ENCODE measurements at places on chromosomes 5 and 9. TPM values are rescaled to one million over a fixed set of nuclear protein-coding genes. Genes with fewer than 3 reads are reported as not detected.

DNA sequence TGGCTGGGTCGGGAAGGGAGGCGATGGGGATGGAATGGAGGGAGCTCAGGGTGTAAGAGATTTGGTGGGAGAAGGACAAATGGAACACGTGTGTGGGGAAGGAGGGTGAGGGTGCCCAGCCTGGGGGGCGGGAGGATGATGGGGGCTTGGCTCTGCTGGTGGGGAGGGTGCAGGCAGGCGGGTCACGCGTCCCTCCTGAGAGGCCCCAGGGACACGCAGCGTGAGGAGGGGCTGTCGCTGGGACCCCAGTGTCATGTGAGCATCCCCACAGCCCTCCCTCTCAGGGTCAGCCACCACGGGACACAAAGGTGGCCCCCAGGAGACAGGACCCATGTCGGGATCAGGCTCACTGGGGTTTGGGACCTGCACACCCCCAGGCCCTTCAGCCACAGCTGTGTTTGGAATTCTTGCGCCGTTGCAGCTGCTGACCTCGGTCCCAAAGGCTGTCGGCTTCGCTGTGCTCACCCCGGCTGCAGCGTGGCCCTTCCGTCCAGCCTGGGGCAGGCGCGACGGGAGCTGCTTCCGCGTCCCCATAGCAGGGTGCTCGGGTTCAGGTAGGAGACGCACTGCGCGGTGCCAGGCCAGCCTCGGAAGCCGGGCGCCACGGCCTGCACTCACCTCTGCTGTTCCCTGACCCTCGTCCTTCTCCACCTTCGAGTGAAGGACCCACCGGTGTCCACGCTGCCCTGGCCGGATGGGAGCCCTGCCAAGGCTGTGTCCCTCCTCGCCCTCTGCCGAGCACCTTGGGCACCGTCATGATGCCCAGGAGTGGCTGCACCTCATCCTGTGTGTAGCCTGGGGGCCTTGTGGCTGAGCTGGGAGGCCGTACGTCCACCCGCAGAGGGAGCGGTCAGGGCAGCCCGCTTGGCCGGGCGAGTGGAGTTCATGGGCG is 5.4 kb downstream of the SLC6A19 start:
- H3K4me1 ChIP-seq = no peaks in the 10 kb centered on the region
- H3K27ac ChIP-seq = no peak overlapping the region
- no peaks in the 10 kb centered on the region for H3K36me3 ChIP-seq
- H3K27me3 ChIP-seq = no peaks in the 10 kb centered on the region
- no peak overlapping the region for H3K4me3 ChIP-seq

DNA sequence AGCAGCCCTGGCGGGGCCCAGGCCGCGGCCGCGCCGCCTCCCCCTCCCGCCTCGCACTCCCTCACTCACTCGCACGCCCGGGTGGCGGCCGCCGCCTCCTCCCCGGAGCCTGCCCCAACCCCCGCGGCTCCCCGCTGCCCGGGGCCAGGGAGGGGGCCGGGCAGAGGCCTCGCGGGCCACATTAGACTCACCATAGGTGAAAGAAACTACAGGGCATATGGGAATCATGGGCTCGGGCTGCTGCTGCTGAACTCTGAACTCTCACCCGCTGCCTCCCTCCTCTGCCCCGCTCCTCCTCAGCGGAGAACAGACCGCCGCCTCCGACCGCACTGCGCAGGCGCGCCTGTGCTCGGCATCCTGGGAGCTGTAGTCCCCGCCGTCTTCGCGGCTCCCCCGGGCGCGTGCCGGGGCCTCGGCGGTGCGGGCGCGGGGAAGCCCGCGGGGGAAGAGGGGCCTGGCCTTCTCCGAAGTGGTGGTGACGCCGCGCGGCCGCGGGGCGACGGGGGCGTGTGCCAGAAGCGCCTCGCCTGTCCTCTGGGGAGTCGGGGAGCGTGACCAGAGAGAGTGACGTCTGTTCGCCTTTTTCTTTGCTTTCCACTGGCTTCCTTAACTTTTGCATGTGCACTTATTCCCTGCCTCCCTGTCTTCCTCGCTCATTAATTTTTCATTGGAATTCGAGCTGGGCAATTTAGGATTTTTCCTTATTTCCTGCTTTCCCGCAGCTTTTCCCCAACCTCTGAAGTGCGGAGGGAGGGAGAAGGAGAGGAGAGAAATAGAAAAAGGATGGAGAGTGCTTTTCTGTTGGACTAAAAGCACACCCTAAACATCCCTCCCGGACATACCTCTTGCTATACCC is at the start of gene ZFR:
ZFR (minus strand) TSS at position 310 of the 856 bp plus-strand sequence; CDS start at position 228, 82 bp downstream.
- no peaks in the 10 kb centered on the region for H3K4me1 ChIP-seq
- no peaks in the 10 kb centered on the region for H3K27me3 ChIP-seq
- H3K4me3 ChIP-seq = peak within 1 kb of the TSS; percentile 90
- peak within 1 kb of the TSS; percentile 97 for H3K27ac ChIP-seq
- DNase-seq = peak; percentile 95

GRCh38 chr9:15278091-15278687 is 28.8 kb downstream of the TTC39B start:
- H3K27me3 ChIP-seq = no peaks in the 10 kb centered on the region
- H3K36me3 ChIP-seq = no peaks in the 10 kb centered on the region
- no peak for DNase-seq
- no peaks in the 10 kb centered on the region for H3K4me1 ChIP-seq

DNA sequence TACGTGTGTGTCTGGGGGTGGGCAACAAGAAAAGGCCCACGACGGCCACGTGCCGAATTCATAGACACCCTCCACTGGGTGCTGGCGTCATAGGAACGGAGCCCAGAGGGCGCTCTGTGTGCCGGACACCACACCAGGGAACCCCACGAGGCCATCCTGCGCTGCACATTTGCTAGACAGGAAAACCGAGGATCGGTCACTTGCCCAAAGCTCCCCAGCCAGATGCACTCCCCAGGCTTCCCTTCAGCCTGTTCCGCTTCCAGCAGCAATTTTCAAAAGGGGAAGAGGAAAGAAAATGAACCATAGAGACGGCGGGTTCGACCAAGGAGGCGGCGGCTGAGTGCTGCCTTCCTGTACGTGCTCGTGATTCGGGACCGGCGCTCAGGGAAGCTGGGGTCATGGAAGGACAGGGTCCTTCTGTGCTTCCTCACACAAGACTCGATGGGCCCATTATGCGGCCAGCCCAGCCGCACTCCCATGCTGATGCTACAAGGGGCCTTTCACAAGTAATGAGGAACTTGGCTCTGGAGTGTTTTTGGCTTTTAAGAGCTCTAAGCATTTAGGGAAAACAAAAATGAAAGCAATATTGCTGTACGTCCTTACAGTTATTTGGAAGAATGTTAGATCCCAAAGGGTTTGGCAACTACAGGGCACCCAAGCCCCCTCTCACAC is 124.6 kb upstream of the SARDH start:
- H3K4me1 ChIP-seq = no peaks in the 10 kb centered on the region
- peak overlapping the region; percentile 36 for H3K27ac ChIP-seq
- H3K36me3 ChIP-seq = no peaks in the 10 kb centered on the region
- no peak overlapping the region for H3K4me3 ChIP-seq
- H3K27me3 ChIP-seq = no peaks in the 10 kb centered on the region

NR3C1 gene
- 60.1 TPM for total RNA-seq

FOXD4L3 gene
- total RNA-seq = not detected

GRCh38 chr9:96086936-96087571 is 211.6 kb downstream of the ERCC6L2 start:
- H3K4me3 ChIP-seq = no peak overlapping the region
- no peak for DNase-seq
- no peaks in the 10 kb centered on the region for H3K36me3 ChIP-seq
- no peaks in the 10 kb centered on the region for H3K27me3 ChIP-seq
- H3K4me1 ChIP-seq = no peaks in the 10 kb centered on the region

DNA sequence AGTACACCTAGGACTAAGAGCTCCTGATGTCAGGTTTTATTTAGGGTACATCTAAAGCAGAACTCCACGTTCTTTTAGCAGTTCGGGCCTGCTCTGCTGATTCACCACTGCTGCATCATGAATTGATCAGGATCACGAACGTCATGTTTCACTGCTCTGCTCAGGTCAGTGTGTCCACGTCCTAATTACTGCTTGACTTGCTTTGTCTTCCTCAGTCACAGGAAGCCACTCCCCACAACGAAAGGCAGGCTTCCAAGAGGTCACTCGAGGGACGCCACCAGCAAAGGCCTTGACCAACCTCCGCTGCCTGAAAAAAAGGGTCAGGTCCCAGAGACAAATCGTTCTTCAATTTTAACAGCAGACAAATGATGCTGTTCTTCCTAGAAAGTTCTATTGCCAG is 40.3 kb downstream of the CTNND2 start:
- no peaks in the 10 kb centered on the region for H3K27me3 ChIP-seq
- no peak overlapping the region for H3K4me3 ChIP-seq
- no peak for DNase-seq
- no peaks in the 10 kb centered on the region for H3K36me3 ChIP-seq

LCN10 gene
- total RNA-seq = not detected

PCDHGA3 gene
- total RNA-seq = 0.62 TPM

- no peaks in the 10 kb centered on the region for H3K4me1 ChIP-seq
- DNase-seq = no peak
- H3K4me3 ChIP-seq = no peak overlapping the region
Measured at GRCh38 chr5:134242146-134242545, 16.3 kb upstream of the PPP2CA start.

- no peaks in the 10 kb centered on the region for H3K27me3 ChIP-seq
- H3K4me3 ChIP-seq = no peak overlapping the region
- H3K4me1 ChIP-seq = peaks cover 7% of the 10 kb centered on the region
- H3K36me3 ChIP-seq = peaks cover 12% of the 10 kb centered on the region
- no peak for DNase-seq
Measured at GRCh38 chr5:1793966-1794900, 5.4 kb downstream of the MRPL36 start.

ADCY2 gene
- total RNA-seq = not detected

PCA3 gene
- total RNA-seq = 0.53 TPM

DNA sequence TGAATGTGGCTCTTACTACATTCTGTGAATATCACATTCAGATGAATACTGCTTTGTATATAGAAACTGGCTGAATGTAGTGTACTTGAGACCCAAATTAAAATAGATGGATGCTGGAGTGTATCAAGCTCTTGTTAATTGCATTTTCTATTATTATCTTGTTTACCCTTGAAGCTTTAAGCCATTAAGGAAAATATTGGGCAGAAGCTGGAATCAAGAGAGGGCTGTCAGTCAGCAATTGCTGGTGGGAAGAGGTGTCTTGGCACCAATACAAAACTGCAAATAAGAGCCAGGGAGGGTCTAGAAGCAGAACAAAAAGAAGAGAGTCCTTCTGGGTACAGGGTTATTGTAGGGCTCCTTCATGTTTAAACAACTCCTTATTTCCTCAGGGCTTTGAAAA is 38.8 kb downstream of the MUSK start:
- no peaks in the 10 kb centered on the region for H3K4me1 ChIP-seq
- H3K27ac ChIP-seq = no peak overlapping the region

GRCh38 chr9:100466171-100466828 is 6.6 kb upstream of the TMEFF1 start:
- no peaks in the 10 kb centered on the region for H3K27me3 ChIP-seq
- no peak overlapping the region for H3K4me3 ChIP-seq
- H3K27ac ChIP-seq = no peak overlapping the region
- H3K36me3 ChIP-seq = no peaks in the 10 kb centered on the region
- DNase-seq = no peak

CCDC180 gene
- 1.5 TPM for total RNA-seq

TTC16 gene
- not detected for total RNA-seq
